Stimulated activated CD8-positive, alpha-beta memory T cell treated with anti-CD3 and anti-CD28 coated beads, Interleukin-4, amount 100 ng/mL, for 1 hour (primary cell): ENCODE measurements at places on chromosomes 3 and 15.

DNA sequence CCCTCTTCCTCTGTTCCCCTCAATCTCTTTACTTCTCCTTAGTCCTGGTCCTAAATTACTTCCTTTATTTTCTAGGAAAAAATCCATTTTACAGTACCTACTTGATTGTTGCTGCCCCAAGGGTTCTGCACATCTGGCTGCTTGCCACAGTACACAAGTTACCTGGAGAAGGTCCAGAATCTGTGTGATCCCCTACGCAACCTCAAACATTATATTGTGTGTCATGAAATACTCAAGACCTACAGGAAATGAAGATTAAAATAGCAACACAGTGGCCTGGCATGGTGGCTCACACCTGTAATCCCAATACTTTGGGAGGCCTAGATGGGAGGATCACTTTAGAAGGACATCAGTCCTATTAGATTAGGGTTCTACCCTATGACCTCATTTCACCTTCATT lies 48.7 kb downstream of the PRKAR2A start:
- no peak for DNase-seq

DNA sequence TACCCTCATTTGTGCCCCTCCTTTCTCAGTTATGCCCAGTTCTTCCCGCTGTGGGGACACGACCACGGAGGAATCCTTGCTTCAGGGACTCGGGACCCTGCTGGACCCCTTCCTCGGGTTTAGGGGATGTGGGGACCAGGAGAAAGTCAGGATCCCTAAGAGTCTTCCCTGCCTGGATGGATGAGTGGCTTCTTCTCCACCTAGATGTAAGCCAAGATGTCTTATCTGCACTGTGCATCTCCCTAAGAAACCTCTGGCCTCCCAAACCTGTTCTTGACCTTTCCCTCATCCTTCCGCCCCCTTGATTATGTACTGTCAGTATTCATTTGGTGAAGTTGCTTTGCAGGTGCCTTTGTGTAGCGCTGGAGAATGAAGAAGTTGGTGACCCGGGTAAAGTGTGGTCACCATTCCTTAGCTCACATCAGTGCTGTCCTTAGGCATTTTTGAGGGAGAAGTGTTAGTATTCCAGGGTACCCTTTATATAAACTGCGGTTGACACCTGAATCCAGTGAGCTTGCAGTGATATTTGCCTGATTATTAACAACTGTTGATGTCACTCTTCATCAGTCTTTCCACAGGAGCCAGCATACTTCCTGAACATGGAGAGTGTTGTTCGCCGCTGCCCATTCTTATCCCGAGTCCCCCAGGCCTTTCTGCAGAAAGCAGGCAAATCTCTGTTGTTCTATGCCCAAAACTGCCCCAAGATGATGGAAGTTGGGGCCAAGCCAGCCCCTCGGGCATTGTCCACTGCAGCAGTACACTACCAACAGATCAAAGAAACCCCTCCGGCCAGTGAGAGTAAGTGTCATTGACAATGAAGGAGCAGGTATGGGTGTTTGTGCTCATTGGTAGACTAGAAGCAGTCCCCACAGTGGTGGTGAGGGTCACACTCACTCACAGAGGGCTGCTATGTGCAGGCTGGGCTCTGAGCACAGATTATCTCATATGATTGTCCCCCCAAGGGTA lies 966 bp downstream of the ALAS1 start:
- DNase-seq = no peak

GRCh38 chr3:156693166-156693565 lies 18.8 kb downstream of the TIPARP start:
- no peak for DNase-seq

GRCh38 chr3:131812433-131812832 lies 222.4 kb downstream of the CPNE4 start:
- no peak for DNase-seq

DNA sequence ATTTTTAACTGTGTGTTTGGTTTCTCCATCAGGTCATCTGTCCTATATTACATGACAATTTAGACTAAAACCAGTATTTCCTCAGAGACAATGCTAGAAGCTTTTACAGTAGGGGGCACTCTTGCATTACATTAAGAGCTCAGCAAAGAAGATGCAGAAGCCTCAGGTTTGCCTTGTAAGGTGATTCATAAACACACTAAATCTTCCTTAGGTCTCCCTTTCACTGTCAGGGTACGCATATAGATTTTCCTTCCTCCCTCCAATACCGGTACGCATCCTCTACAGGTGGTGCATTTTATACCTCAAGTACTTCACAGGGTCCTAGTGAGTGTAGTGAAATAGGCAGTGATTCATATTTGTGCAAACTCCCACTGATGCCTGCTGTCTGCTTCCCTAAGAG lies 46.5 kb downstream of the CD86 start:
- DNase-seq = no peak
